CD4-positive, alpha-beta memory T cell (primary cell): ENCODE measurements at places on chromosomes 6 and 20. TPM values are rescaled to one million over a fixed set of nuclear protein-coding genes. Genes with fewer than 3 reads are reported as not detected.

DNA sequence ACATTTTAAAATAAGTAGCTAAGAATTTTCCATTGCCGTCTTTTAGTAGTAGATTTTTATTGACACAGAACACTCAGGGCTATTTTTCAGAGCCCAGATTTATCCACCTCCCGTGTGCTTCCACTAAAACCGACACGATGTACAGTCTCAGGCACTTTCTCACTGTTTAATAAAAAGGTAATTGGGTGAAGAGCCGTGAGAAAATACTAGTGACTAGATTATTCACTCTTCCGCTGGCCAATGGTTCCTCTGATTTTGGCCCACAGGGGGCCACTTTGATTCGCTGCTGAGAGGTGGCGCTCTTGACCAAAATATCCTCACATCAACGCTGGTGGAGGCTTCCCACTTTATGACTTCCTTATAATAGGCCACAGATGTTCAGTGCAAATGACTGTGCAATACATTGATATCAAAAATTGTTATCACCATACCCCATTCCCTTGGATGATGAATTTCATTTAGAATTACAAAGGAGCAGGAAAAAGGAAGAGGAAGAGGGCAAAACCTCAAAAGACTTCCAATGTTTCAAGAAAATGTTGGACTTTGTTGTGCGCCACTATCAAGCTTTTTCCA lies 12.3 kb upstream of the HDDC2 start:
- DNase-seq, result no peak

DNA sequence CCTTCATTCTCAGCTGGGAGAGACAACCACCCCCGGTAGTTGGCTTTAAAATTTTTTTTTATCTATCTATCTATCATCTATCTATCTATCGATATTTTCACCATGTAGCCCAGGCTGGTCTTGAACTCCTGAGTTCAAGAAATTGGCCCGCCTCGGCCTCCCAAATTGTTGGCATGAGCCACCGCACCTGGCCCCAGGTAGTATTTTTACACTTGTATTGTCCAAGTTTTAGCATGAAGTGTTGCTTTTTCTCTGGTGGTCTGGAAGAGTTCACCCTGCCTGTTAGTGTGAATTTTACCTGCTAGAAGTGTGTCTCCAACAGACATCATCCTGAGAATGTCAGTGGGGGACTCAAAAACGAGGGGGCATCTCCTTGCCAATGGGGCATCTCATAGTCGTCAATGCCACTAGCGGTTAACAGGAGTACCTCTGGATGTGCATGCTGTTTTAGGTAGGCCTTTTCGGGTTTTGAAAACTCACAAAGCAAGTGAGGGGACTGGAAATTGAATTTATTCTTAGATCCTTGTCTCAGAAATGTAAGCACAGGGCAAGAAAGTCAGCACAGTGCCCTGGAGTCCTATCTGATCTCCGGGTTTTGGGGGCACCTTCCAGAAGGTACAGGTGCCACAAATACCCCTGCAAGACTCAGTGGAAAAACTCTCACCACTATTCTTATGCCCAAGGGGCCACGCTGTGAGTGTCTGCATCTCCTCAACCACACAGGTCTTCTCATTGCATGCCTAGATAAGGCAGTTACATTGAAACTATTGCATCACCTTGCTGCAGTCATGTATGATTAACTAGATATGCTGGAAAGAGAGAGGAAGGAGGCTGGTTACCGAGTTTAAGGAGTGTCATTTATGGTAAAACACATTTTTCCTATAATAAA lies 37.1 kb downstream of the TNFAIP3 start:
- DNase-seq, result no peak

GRCh38 chr6:91435630-91436029 lies 848.8 kb upstream of the MAP3K7 start:
- no peak for DNase-seq

- no peak for DNase-seq
Observed at GRCh38 chr20:2293971-2294370, 1.8 kb upstream of the TGM3 start.

- no peak for DNase-seq
Observed at GRCh38 chr6:31510007-31510406, 12.1 kb downstream of the MICB start.

- no peak for DNase-seq
Observed at GRCh38 chr6:110662490-110663211, 152.6 kb downstream of the CDK19 start.

DNA sequence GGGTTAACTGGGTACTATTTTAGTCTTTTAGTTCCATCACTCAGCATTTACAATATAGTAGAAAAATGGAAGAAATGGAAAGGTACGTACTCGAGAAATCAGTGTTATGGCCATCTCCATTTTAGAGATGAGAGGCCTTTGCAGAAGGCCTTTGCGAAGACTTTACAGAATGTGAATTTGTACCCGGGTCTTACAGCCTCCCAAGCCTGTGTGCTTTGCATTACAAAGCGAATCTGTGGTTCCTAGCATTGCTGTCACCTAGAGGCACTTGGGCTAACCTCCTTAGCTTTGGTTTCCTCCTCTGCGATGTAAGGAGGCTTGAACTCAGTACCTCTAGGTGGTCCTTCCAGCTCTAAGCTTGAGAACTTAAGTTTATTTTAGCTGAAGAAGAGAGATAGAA lies 10.9 kb downstream of the VAPB start:
- no peak for DNase-seq

GRCh38 chr20:25279403-25279802 lies 31.5 kb downstream of the PYGB start:
- DNase-seq, result no peak

- DNase-seq, result no peak
Observed at GRCh38 chr6:118758946-118759345, 107.6 kb upstream of the CEP85L start.

GRCh38 chr6:154412106-154412820 lies 55.7 kb upstream of the IPCEF1 start:
- DNase-seq, result no peak

The BMP7 gene
- polyA plus RNA-seq, result not detected

The BPIFB1 gene
- polyA plus RNA-seq, result not detected

The OR2J3 gene
- polyA plus RNA-seq, result not detected

The SALL4 gene
- polyA plus RNA-seq, result not detected

The CST7 gene
- 62.8 TPM for polyA plus RNA-seq

The RIMS1 gene
- not detected for polyA plus RNA-seq

The DYNLT2 gene
- polyA plus RNA-seq, result 1.5 TPM
